Ascending aorta (tissue), 2 donors: ENCODE measurements at places on chromosomes 11 and 22. TPM values are rescaled to one million over a fixed set of nuclear protein-coding genes. Genes with fewer than 3 reads are reported as not detected.

GRCh38 chr11:102192349-102193066, 82.3 kb downstream of the YAP1 start:
- DNase-seq, result no peak

- no peak for DNase-seq
Observed at GRCh38 chr11:101390539-101390938, 193.3 kb downstream of the TRPC6 start.

DNA sequence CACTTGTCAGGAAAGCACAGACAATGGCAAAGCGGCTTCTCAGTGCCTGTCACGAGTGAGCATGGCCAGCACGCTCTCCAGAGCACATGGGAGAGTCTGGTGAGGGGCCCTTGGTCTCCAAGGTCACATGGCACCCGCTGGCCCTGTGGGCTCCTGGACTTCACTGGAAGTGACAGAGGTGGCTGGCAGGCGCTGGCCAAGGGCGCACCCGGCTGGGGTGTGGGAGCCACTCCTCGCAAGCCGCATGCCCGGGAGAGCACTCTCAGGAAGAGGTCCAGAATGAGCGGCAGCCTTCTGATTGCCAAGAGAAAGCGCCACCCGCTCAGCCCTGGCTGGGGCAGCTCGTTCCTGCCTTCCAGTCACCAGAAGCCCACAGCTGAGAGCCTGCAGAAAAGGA, 17.1 kb upstream of the MOB2 start:
- DNase-seq, result no peak

GRCh38 chr11:69967484-69967883, 110.6 kb upstream of the ANO1 start:
- DNase-seq, result no peak

- no peak for DNase-seq
Observed at GRCh38 chr22:17896586-17896985, 122.3 kb upstream of the BID start.

DNA sequence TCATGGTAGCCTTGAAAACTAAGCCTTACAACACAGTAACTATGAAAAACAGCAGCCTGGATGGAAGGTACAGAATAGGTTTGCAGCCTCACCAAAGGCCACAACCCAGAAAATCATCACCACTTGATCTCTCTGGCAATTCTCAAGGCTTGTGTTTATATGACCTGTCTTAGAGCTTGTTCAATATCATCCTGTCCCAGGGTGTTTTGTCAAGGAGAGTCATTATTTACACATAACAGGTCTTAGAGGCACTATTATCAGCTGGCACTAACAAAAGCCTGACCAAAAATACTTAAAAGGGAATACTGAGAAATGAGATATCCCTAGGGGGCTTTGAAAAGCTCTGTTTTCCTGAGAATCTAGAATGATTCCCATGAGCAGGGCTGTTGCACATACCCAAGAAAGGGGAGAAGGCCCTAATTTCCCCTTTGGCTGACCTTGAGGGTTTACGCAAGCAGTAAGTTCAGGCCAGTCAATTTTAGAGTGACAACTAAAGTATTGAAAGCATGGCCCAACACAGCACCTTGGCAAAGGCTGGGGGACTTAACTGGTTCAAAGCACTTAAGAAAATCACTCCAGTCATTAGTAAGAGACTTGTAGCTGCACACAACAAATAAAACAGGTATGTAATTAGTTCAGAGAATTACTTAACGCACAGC, 7.9 kb downstream of the SC5D start:
- no peak for DNase-seq

RCOR2 gene
- not detected for total RNA-seq

HTR3B gene
- not detected for total RNA-seq

GGTLC3 gene
- not detected for total RNA-seq
